Activated T-cell treated with anti-CD3 and anti-CD28 coated beads, Interleukin-2, amount 50 U/mL, for 1 hour (primary cell): ENCODE measurements at places on chromosomes 6 and 20.

- no peak for DNase-seq
Observed at GRCh38 chr6:102895683-102896082, 1502.2 kb downstream of the GRIK2 start.

- no peak for DNase-seq
Observed at GRCh38 chr6:34745277-34746103, 11.8 kb upstream of the SNRPC start.

DNA sequence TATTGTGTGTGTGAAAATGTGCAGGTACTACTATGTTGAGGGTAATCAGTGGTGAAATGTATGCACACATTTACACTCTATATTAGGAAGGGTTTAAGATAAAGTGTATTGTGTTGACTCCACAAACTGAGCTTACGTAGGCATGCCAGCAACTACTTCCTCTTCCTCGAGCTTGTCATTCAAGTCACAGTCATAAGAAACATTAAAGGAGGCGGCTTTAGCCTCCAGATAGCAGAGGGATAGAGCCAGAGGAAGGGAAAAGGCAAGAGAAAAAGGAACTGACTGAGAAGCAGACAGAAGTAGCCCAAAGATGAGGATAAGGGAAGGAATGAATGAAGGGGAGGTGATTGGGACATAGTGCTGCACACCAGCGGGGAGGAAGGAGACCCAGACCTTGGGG, 55.2 kb downstream of the SMLR1 start:
- no peak for DNase-seq

- DNase-seq: no peak
Observed at GRCh38 chr6:56671651-56672461, 29.2 kb upstream of the DST start.
